ENCODE measurements at places on chromosomes 11 and 22.

DNA sequence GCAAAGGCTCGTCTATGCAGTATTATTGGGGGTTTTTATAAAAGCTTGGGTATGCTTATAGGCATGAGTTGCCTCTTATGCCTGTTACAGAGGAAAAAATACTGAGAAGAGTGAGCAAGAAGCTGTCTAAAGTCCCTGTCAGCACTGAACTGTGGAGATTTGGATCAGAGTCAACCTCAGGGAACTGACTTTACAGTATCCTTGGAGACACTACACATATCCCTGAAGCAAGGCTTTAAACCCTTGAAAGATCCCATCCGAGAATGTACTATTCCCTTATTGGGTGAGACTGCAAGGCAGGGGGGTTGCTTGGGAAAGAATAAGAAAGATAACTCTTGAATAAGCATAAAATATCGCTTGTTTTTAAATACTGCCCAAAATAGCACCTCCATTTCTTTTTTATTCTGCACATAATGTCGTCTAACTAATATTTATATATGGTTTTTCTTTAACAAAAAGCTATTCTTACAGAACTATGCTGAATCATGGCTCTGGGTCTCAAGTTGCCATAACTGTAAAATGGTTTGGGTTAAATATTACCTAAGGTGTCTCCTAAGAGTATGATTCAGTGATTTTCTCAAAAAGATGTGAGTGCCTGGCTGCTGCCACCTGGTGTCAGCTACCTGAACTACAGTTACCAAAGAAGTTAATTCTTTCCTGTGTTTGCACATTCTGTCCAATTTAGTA lies 1062.8 kb downstream of the DLG2 start:
- DNase-seq: no peak

GRCh38 chr22:20237480-20238440 lies 30.4 kb downstream of the RTN4R start:
- DNase-seq: no peak

DNA sequence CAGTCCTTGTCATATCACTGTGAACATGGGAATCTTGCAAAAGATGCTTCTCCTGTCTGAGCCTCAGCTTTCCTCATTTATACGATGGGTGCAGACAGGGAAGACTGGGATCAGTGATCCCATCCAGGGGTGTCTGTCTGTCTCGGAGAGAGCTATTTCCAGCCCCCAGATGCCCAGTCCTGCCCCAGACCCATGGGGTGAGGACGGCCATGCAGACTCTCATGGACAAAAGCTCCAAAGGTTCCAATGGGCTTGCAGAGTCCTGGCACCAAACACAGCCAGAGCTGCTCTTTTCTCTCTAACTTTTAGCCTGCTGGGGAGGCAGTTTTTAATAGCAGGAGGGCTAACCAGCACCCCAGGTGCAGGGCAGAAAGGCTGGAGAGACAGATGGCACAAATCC lies 5.2 kb downstream of the SCUBE1 start:
- DNase-seq: no peak

- DNase-seq: no peak
These were observed 10.5 kb downstream of the ELFN2 start for GRCh38 chr22:37416827-37417226.

GRCh38 chr22:29344137-29344536 lies 28.6 kb upstream of the RASL10A start:
- DNase-seq: peak; percentile 98

- no peak for DNase-seq
These were observed 1184.7 kb upstream of the TENM4 start for GRCh38 chr11:80625563-80625962.

GRCh38 chr11:13876423-13876822 lies 86.1 kb upstream of the SPON1 start:
- peak; percentile 42 for DNase-seq
